ENCODE measurements at places on chromosomes 1 and 21.

DNA sequence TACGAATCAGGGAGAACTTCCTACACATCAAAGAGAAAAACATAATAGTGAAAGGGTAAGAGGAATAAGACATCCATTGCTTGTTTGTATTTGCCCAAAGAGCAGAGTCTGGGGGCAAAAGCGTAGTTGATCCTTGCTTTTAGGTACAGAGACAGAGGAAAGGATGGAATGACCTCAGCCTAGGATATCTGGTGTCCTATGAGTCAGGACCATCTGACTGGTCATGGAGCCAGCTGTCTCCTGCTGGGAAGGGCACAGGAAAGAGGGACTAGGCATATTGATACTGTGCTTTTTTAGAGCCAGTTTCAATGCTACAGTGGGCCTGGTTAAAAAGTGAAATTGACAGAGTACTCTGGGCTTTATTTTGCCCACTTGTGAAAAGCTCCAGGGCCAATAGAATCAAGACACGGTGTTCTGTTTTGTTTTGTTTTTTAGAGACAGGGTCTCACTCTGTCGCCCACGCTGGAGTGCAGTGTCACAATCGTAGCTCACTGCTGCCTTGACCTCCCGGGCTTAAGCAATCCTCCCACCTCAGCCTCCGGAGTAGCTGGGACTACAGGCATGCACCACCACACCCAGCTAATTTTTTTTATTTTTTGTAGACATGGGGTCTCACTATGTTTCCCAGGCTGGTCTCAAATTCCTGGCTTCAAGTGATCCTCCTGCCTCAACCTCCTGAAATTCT lies 3.2 kb downstream of the PLEKHO1 start:
- no peak for DNase-seq

GRCh38 chr1:1755852-1756251 lies 22.4 kb downstream of the NADK start:
- DNase-seq: no peak

DNA sequence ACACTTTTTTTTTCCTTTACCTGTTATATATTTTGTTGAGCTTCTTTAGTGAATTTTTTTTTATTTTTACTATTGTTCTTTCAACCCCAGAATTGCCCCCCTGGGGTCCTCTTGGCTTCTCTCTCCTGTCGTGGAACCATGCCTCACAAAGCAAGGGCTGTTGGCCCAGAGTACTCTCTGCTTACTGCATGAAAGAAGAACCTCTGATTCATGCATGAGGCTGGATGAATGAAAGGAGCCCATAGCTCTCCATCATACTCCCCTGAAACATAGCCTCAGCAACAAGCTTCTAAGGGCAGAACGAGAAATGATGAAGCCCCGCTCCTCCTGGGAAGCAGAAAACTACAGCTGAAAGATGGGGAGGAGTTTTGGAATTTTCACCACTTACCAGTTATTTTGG lies 1441.0 kb downstream of the BRINP3 start:
- DNase-seq: no peak

- no peak for DNase-seq
Measured at GRCh38 chr21:45954261-45954660, 27.3 kb upstream of the COL6A1 start.

GRCh38 chr1:75616436-75617433 lies 5.8 kb upstream of the SLC44A5 start:
- peak; percentile 3 for DNase-seq

GRCh38 chr1:7022058-7022457 lies 236.8 kb downstream of the CAMTA1 start:
- no peak for DNase-seq
